Activated CD4-positive, alpha-beta T cell treated with anti-CD3 and anti-CD28 coated beads for 36 hours (primary cell): ENCODE measurements at places on chromosomes 13 and 19.

DNA sequence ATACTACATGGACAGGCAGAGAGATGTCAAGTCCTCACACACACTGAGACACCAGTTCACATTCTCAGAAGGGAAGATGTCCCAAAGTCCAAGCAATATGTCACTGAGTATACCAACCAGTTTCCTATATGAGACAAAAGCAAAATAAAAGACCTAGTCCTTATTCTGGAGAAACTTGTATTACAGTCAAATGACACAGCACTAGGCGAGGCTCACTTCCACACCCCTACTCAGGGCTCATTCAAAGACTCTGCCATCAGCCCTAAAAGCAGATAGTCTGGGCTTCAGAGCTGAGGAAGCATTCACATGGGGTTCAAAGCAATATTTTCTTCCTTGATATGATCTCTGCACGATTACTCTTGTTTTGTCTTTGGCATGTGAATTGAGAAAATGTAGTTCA lies 129.9 kb upstream of the UBL3 start:
- DNase-seq: no peak

- no peak for DNase-seq
Measured at GRCh38 chr13:111278258-111278657, 42.2 kb upstream of the TEX29 start.

DNA sequence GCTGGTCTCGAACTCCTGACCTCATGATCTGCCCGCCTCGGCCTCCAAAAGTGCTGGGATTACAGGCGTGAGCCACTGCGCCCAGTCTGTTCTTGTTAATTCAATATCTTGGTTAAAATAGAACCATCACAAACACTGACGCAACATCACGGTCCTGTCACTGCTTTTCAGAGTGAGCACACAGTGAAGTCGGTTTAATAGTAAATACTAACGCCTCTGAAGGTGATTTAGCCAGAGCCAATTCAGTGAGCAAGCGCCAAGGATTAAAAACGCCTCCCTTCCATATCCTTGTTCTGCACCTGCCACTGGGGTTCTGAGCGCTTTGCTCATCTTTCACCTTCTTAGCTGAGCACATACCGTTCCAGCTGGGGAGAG lies 30.3 kb downstream of the LAMP1 start:
- no peak for DNase-seq

GRCh38 chr19:33721735-33722297 lies 74.9 kb upstream of the KCTD15 start:
- DNase-seq: no peak

- peak; percentile 40 for DNase-seq
Measured at GRCh38 chr13:110108348-110109139, 198.4 kb downstream of the COL4A1 start.

DNA sequence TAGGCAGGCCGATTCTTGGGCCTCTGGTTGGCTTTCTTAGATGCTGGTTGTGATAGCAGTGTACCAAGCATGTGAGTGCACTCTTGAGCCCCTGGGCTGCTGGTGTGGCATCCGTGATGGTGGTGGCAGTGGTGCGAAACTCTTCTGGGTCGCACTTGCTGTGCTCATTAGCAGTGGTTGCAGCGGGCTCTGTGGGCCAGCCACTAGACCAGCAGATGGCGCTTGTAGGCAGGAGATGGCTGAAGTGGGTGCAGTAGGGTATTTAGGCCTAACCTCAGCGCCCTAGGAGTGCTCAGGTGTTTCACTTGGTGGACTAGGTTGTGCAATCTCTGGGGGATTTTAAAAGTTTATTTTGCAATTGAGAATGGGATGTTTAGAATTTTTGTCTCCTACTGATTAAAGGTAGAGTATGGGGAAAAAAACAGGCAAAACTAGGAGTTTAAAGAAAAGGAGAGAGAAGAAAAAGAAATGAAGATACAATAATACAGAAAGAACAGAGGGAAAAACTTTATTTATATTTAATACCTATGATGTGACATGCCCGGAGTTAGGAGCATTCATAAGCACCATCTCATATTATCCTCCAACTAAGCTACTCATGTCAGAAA lies 4.3 kb upstream of the ZNF17 start:
- peak; percentile 87 for DNase-seq

- DNase-seq: peak; percentile 87
Measured at GRCh38 chr13:112066624-112067004, 335 bp upstream of the SOX1 start.

DNA sequence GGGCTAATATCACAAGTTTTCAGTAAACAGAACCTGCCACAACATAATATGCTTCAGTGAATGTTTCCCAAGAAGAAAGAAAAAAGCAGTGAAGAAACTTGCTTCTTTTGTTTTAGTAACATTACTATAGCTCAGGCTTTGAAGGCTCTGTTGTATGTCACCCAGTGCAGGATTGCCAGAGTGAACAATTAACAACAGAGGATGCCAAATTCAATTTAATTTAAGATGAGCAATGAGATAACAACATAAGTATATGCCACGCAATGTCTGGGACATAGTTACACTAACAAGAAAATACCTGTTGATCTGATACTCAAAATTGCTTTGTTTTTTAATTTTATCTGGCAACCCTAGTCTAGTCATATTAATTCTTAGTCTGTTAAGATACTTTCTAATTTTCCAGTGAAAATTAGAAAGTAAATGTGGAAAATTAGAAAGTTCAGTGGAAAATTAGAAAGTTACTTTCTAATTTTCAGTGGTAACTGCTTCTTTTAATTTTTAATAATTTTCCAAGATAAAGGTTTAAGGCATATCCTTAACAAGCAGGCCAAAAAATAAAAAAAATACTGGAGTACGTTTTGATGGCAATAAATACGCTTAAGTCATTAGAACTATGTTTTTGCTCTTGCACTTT lies 336.3 kb downstream of the SLITRK6 start:
- no peak for DNase-seq

DNA sequence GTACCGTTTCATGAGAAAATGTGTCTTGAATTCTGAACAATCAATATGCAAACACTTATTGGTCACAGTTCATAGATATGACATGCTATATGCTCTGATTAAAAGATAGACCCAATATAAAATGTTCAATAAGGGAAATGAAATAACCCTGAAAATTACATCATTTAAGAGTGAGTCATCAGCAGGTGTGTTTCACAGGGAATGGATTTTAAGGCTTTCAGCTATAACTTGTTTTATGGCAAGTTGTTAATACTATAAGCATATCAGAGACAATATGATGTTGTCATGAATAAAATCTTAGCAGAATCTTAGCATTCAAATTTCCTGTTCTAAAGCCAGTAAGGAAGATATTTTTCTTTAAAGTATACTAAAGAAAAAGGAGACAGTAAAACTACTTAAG lies 483.4 kb upstream of the PCDH9 start:
- no peak for DNase-seq

DNA sequence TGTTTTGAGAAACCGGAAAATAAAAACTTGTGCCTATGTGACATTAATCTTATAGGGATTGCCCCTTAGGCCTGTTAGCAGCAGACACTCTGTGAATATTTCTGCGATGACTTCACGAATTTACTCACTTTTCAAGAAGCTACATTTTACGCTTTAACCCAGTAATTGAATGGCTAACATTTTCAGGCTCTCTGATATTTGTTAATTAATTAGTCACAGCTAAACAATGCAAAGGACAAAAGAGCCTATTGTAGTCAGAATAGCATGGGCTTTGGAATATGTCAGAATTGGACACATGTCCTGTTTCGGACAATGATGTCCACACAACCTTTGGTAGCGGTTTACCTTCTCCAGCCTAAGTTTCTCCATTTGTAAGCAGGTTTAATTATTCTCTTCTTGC lies 506.6 kb downstream of the EFNB2 start:
- DNase-seq: no peak

- DNase-seq: no peak
Measured at GRCh38 chr19:29278716-29279115, 65.8 kb upstream of the UQCRFS1 start.

DNA sequence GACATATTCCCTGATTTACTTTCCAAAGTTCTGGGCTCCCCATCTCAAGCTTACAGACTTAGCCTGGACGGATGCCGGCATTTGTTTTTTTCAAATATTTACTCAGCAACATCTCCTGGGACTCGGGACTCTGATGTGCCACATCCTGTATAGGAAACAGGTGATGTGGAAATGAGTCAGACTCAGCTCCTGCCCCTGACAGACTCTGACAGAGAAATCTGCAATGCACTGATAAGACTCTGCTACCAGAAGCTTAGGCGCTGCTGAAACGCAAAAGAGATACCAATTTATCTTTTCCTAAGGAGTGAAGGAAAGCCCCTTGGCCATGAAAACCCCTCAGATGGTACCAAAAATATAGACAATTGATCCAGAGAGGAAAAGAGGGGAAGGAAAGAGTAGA lies 16.2 kb downstream of the LAIR2 start:
- peak; percentile 69 for DNase-seq

GRCh38 chr19:8001651-8001994 lies 3.8 kb downstream of the ELAVL1 start:
- no peak for DNase-seq

GRCh38 chr13:93234459-93234858 lies 7.9 kb downstream of the GPC6 start:
- DNase-seq: no peak

DNA sequence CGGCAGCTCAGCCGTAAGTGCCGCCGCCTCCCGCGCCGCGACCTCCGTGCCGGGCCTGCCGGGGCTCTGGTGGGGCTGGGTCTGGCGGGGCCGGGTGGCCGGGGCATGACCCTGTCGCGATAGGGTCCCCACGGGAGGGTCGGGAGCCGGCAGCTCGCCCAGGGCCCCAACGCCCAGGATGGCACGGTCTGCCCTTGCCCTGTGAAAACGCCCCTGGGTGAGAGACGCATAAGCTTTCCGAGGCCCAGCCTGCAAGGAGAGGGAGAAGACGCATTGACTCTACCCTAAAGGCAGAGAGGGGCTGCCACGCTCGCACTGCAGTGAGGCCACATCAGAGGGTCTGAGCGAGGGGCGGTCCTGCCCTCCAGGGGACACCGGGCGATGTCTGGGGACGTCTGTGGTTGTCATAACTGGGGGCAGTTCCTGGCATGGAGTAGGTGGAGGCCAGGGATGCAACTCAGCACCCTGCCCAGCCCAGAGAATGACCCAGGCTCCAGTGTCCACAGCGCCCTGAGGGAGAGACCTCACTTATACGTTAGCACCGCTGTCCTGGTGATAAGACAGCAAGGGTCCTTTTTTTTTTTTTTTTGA lies 539 bp downstream of the ZNF554 start:
- DNase-seq: peak; percentile 31

DNA sequence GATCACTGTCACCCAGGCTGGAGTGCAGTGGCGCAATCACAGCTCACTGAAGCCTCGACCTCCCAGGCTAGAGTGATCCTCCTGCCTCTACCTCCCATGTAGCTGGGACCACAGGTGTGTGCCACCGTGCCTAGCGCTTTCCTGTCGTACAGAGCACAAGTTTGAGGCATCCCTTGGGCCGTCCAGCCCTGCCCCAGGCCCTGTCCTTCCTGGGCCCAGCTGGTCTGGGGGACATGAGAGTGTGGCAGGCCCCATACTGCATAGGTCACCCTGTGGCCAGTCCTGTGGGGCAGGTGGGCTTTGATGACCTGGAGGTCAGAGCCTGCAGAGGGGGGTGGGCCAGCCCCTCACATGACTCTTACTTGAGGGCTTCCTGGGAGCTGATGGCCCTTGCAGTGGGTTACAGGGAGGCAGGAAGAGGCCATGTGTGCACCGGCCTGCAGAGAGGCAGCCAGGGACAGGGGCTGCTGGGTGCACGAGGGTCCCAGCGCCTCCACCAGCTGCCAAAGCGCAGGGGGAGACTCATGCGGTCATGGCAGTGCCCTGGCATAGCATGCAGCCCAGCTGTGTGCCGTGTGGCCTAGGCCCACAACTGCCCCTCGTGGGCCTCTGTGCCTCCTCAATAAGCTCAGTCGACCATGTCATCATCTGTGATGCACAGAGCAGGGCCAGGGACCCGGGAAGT lies 61.4 kb downstream of the KDM4B start:
- DNase-seq: no peak

DNA sequence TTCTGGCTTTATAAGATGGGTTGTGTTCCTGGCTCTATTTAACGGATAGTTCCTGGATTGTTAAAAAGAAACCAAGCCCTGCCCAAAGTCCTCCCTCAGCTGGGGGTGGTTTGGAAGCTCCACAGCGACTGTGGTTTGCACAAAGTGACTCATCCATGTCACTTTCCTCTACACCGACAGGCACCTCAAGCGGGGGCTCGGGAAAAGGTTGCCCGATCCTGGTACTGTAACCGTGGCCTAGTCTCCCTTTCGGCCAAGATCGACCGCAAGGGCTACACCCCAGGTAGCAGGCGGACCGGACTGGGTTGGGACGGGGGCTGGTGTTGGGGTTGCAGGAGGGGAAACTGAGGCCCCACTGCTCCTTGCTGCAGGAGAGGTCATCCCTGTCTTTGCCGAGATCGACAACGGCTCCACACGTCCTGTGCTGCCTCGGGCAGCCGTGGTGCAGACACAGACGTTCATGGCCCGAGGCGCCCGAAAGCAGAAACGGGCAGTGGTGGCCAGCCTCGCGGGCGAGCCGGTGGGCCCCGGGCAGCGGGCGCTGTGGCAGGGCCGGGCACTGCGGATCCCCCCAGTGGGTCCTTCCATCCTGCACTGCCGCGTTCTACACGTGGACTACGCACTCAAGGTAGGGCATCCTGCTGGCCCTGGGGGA lies 1.6 kb downstream of the ARRDC2 start:
- peak; percentile 53 for DNase-seq

DNA sequence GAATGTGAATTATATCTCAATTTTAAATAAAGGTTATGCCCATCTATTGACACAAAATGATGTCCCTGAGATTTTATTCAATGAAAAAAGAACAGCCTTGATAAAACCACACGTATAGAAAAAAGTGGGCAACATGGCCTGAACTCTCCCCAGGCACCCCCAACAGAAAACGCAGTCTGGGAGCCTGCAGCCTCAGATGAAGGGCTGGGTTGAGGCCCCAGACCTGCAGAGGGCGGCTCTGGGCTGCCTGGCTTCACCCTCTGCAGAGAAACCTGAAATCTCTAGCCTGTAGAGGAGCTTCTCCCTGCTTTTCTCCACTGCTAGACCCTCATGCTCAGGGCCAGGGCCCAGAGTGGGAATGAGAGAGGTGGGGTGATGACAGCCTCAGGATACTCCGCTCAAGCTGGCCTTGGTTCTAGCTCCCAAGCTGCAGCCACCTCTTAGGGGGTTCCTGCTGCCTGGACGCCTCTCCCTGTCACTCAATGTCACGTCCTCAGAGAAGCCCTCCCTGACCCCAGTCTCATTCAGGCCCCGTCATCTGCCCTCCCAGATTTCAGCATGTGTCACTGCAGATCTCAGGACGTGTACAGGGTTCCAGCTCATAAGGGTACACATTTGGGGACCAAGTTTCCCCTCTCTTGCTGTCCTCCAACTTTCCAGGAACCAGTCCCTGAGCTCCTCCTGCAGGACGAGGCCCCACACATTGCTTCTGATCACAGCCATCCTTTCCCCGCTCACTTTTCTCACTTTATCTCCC lies 1.8 kb downstream of the MBD3 start:
- peak; percentile 65 for DNase-seq
